ENCODE measurements at places on chromosomes 11 and 22. TPM values are rescaled to one million over a fixed set of nuclear protein-coding genes. Genes with fewer than 3 reads are reported as not detected.

DNA sequence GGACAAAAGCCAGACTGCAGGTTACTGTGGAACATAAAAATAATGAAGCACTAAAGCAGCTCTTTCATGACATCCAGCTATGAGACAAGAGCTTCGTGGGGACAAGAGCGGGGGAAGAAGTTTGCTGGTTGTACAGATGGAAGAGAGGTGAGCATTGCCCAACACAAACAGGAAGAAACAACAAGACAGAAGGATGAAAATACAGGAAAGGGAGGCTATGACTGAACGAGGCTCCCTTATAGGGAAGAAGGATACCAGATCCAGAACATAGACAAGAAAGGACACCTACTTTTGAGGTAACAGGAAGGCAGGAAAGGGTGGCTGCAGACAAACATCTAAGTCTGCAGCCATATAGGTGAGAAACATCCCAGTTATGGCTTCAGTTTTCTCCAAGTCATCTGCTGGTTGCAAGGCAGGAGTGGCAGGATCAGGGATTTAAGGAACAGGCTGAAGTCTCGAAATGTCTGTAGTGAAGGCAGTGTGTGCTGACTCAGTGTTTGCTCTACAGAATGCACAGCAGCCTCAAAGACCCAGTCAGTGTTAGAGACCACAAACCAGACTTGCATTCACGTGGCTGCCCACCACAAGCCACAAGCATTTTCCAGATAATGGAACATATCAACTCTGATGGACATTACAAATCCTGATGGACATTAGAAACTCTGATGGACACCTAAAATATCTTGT is 1.9 kb downstream of the CLTCL1 start:
- DNase-seq, result peak; percentile 15

The PLAAT4 gene
- total RNA-seq, result 81.9 TPM

DNA sequence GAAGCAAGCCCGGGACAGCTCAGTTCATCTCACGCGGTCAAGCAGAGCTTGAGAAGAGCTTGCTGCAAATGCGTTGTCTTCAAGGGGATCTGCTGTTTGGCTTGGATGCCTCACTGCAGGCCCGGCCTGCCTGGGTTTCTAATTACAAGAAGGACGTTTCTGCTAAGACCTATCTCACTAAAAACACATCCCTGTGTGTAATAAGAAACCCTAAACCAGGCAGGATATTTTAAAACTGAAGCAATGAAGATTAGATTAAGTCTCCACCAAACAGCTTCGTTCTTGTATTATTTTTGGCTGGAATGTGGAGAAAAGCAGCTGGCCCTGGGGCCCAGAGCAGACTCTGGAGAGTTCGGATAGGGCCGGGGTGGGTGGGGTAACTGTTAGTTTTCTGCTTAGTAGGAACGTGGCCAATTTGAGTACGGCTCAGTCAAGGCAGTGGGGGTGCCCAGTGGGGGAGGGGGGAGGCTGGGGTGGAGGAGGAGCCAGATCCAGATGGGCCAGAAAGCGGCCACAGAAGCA is 6.0 kb downstream of the PKNOX2 start:
- no peak for DNase-seq

GRCh38 chr11:69293819-69294505 is at the start of gene MYEOV:
Gene MYEOV (plus strand): TSS chr11:69294155. CDS start chr11:69295355, 1,200 bp downstream.
- DNase-seq, result peak; percentile 59

- no peak for DNase-seq
Measured at GRCh38 chr11:126181939-126182730, 29.3 kb downstream of the RPUSD4 start.

The PNPLA5 gene
- not detected for total RNA-seq

DNA sequence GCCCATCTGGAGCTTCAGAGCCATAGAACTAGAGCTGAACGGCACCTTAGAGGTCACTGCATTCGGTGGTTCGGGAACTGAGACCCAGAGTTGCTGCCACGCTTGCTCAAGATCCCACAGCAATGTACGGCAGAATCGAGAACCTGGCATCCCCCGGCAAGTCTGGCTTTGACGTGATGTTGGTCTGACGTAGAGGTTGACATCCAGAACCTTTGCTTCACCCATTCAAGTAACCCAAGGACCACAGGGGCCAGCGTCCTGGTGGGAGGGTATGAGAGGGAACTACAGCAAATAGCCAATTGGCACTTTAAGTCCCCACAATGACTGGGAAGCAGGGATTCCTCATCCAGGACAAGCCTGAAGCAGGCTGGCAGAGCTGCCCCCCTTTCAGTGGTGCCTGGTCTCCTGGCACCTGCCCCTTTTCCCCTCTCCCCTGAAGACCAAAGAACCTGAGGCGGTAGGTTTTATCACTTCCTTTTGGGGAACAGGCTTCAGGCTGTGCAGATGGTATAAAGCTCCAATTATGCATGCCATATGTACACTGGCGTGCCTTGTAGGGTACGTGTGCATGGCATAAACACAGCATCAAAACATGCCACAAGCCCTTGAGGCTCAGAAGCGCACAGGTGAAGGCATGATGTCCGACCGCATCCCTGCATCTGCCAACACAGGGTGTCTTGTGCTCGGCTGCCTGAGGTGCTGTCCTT is 15.3 kb upstream of the TEF start:
- DNase-seq, result no peak

The TRIM49C gene
- not detected for total RNA-seq

The CTSF gene
- 13.1 TPM for total RNA-seq

DNA sequence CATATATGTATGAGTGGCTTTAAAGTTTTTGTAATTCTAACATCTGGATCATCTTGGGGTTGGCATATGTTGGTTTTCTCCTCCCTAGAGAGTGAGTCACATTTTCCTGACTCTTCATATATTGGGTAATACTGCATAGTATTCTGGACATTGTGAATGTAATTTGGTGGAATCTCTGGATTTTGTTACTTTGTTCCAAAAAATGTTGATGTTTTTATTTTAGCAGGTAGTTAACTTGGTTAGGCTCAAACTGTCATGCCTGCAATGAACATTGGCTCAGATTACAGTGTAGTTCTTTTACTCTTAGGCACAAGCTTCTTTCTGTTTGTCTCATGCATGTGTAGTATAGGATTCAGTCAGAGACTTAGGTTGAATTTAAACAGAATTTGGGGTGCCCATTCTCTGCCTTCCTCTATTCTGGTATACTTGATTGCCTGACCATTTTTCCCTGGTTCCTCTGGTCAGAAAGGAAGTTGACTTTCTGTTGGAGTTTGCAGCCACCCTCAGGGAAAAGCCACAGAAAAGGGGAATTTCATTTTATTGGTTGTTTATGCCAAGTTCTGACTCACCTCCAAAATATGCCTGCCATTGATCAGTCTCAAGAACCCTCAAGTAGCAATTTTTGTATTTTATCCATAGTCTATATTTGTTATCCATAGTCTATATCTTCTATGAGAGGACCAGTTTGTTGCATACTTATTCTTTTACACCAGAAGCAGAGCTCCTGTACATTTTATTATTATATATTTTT is 151.7 kb downstream of the UVRAG start:
- DNase-seq, result no peak

DNA sequence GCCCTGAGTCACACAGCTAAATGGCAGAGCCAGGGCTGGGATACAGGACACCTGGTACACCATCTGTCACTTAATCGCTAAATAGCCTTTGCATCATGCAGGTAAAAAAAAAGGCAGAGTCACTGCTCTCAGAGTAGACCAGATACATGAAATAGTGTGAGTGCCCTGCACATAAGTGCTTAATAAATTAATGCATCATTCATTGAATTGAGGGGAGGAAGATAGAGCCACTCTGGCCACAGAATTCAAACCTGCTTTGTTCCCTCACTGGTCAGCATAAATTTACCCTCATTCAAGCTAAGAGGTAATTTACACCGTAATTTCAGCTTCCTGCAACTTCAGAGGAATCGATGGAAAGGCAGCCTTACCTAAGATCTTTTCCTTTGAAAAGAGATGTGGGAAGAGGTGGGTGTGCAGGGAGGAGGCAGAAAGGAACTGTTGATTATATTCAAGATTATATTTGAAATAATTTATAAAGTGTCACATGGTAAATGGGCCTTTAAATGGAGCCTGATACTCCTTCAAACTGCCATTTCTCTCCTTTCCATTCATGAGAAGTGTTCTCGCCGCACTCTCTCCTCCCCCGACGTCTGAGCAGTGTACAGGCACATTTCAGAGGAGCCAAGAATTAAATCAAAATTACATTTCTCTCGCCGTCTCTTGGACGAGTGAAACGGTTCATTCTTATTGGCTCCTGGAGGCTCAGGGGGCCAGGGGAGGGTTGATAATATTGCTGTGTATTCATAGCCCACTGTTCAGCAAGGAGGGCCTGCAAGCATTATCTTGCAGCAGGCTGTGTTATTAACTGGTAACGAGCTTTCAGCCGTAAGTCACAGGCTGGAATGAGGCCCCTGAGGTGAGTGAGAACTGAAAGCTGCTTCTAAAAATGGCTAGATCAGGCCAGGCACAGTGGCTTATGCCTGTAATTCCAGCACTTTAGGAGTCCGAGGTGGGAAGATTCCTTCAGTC is 52.2 kb upstream of the HMGXB4 start:
- no peak for DNase-seq

The SBF1 gene
- total RNA-seq, result 215 TPM

The RASGRP2 gene
- total RNA-seq, result 468 TPM

- DNase-seq, result no peak
Measured at GRCh38 chr11:96607864-96608558, 218.2 kb downstream of the JRKL start.

The PARVG gene
- 122 TPM for total RNA-seq

The OR8A1 gene
- not detected for total RNA-seq

- DNase-seq, result no peak
Measured at GRCh38 chr11:111176603-111177002, 68.9 kb upstream of the POU2AF2 start.

DNA sequence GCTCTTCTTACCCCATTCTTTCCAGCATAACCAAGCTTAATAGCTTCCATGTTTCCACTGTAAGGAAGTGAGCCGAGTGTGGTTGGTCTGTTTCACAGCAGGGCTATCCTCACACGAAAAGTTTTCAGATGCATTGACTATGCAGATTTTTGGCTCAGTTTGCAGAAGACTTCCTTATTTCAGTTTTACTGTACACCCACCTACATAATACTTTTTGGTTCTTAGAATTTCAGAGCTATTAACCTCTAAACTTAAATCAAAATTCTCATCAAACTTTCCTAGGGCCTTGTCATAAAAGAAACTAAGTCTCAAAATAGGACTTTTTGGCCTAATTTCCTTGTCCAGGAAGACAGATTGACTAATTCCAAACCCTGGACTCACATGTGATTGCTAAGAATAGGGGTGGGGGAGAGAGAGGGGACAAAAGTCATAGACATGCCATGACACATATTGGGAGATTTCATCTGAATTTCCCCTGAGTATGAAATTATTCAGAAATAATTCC is 7.3 kb upstream of the EHF start:
- no peak for DNase-seq

GRCh38 chr11:44071157-44071556 is 5.1 kb downstream of the ACCS start:
- no peak for DNase-seq

All from CD8-positive, alpha-beta T cell (primary cell).